T-helper 2 cell (primary cell): ENCODE measurements at places on chromosomes 7 and 10.
A peak's percentile ranks its signal among the peaks of the same experiment; 100 is the strongest.

- DNase-seq = no peak
Measured at GRCh38 chr7:41786404-41786803, 83.5 kb upstream of the INHBA start.

- no peak for DNase-seq
Measured at GRCh38 chr7:32670110-32671025, 175.1 kb downstream of the AVL9 start.

- DNase-seq = no peak
Measured at GRCh38 chr10:865257-865656, 66.2 kb downstream of the LARP4B start.

DNA sequence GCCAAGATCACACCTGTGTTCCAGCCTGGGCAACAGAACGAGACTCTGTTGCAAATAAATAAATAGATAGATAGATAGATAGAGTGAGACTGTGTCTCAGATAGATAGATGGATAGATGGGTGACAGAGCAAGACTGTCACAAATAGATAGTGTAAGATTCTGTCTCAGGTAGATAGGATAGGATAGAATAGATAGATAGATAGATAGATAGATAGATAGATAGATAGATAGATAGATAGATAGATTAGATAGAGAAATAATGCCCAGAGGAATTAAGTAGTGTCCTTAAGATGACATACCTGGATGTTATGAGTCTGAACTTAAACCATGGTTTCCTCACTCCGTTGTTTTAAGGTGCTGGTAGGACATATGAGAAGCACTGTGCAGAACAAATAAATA lies 8.0 kb downstream of the PLEKHA8 start:
- DNase-seq = no peak

GRCh38 chr10:9900751-9901150 lies 1116.9 kb upstream of the CELF2 start:
- DNase-seq = no peak

DNA sequence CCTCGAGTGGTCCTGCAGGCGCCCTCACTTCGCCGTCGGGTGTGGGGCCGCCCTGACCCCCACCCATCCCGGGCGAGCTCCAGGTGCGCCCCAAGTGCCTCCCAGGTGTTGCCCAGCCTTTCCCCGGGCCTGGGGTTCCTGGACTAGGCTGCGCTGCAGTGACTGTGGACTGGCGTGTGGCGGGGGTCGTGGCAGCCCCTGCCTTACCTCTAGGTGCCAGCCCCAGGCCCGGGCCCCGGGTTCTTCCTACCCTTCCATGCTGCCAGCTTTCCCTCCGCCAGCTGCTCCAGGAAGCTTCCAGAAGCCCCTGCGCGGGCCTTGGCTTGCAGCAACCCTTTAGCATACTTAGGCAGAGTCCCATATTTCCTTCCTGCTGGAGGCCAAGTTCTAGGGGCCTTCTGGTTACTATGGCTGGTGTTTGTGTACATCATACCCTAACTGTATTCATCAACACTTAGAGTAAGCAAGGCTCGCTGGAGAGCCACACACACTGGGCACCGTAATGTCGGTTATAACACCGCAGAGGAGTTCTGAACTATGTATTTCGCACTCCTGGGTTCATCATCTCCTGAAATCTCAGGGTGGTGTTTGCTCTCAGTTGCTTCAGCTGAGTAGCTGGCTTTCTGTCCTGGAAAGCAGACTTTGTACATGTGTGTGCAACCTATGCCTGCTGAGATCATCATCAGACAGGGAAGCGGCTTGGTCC lies 471 bp downstream of the MGMT start:
- peak; percentile 13 for DNase-seq

DNA sequence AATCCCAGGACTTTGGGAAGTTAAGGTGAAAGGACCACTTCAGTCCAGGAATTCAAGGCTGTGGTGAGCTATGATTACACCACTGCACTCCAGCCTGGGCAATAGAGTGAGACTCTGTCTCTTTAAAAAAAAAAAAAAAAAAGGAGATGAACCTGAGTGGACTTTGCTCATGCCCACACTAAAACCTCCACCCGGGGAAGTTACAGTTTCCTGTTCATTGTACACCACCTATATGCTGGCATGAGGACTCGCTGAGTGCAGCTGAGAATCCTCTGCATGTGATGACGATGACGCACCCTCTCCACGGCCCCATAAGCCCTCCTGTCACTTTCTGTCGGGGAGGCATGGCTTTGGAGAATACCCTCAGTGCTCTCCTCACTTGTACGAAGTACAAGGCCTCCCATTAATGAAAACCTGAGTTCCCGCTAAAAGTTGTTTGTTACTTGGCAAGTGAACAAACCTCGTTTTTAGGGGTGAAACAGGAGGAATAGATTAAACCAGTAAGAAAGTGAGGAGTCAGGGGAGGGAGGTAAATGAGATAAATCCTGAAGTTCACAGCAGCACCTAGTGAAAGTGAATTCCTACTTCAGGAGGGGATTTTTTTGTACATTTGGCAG lies 15.9 kb downstream of the TMEM176B start:
- DNase-seq = no peak

- DNase-seq = no peak
Measured at GRCh38 chr7:34108165-34108564, 202.8 kb downstream of the BMPER start.

DNA sequence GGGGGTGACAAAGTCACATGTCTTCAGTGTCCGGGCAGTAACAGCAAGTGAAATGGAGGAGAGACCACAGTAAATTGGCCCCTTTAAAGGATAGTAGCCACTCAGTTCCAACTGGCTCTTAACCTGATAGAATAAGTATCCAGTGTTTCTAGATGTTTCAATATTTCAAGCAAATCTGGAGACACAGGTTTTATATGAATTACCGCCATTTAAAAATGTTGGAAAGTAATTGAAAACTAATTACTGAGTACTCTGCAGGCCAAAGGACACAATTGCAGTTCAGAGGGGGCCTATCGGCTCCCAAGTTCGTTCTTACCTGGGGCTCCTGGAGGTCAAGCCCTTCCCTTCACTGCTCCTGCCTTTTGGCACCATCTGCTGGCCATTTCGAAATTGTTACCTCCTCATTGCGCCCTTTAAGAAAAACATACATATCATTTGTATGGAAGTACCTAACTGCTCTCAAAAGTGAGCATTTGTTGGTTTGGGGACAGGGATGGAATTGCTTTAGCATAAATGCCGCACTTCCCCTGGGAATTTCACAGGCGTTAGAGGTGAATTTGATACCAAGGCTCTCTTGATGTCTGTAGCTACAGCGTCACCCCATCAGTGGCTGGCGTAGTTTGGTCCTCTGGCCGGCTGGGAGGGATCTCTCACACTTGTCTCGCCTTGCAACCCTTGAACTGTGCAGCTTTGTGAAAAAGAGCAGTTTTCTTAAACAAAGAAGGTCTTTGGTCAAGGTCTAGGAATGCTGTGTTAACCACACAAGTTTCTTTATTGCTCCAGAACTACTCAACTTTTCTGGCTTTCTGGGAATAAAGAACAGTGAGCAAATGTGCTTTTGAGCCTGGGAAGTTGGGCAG lies 220.0 kb downstream of the ARHGAP21 start:
- no peak for DNase-seq

GRCh38 chr7:32102432-32102873 lies 32.2 kb upstream of the PDE1C start:
- DNase-seq = no peak

DNA sequence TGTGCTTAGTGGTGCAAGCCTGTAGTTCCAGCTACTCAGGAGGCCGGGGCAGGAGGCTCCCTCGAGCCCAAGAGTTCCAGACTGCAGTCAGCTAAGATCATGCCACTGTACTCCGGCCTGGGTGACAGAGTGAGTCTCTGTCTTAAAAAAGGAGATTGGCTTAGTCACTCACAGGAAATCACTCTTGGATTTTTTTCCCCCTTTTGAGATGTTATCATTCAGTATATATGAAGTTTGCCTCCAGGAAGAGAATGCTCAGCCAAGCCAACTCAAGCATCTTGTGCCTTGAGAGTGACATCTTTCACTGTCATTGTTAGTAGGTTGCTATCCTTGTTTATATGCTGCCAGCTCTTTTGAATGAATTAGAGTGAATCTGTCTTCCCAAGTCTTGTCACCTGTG lies 28.0 kb downstream of the NIPSNAP2 start:
- DNase-seq = no peak

DNA sequence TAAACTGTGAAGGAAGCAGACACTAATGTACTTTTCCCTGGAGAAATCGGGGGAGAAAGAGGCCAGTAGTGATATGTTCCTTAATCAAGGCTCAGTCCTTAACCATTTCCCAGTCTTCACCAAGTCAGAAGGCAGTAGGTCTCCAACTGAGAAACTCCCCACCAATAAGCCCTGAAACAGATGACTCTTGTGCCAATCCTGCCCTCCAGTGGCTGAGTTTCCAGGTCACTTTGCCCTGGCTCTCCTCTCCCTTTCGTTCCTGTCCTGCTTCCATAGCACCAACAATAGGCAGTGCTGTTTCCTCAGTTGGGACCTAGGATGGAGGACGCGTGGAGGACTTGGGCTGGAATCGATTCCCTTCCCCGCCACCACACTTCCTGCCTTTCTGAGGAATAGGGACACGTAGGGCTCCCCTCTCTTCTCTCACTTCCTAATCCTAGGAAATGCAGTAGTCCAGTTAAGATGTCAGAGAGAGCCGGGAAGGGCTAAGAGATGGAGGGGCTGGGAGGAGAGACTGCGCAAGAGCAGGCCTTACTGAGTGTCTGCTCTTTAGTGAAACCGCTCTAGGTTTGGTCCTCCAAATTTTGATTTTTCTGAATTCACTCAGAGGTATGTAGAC lies 23.4 kb downstream of the ATOH7 start:
- DNase-seq = no peak

DNA sequence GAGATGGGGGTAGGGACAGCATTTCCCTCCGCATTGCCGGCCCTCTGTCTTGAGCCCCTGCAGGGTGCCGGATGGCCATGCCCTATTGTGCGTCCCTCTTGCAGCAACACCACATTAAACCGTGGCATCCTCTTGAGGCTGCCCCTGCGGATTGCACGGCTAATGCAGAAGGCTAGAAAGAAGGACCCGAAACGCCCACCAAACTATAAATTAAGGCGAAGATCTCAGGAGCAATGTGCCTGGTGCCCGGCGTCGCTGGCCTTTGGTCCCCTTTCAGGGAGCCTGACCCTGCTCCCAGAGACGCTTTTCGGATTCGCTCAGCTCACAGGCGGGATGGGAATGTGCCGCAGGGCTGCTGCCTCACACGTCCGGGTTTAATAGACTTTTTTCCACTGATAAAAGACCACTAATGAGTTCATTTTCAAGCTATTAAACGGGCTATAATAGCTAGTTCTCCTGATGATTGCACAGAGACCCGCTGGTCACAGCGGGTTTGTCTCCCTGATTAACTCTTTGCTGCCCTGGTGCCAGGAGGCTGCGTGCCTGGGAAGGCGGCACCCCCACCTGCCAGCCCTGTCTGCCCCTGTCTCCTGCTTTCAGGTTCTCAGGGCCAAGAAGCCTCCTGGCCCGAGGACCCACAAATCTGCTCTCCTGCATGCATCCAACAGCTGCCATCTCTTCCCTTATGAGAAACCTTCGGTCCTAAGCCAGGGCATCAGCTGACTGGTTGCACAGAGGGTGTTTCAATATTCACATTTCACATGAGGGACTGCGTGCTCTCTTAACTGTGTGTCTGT lies 128.3 kb downstream of the ADARB2 start:
- DNase-seq = no peak

DNA sequence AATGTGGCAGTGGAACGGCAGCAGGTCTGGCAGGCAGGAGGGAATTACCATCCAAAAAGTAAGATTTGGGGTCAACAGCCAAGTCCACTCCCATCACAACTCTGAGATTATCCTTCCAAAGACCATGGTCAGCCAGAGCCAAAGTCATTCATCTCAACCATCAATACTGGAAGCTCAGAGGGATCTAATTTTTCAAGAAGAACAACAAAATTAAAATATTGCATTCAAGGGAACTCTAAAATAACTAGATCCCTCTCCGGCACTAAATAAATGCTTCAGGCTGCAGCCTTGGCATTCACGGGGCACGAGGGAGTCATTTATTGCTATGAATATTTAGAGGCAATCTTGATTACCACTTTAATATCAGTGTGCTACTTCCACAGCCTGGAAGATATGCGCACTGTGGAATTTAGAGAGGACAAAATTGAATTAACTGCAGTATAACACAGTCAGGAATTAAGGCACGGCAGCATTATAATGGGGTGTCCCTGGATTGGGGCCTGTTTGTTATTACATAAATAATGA lies 102.0 kb downstream of the ADAM12 start:
- DNase-seq = no peak

DNA sequence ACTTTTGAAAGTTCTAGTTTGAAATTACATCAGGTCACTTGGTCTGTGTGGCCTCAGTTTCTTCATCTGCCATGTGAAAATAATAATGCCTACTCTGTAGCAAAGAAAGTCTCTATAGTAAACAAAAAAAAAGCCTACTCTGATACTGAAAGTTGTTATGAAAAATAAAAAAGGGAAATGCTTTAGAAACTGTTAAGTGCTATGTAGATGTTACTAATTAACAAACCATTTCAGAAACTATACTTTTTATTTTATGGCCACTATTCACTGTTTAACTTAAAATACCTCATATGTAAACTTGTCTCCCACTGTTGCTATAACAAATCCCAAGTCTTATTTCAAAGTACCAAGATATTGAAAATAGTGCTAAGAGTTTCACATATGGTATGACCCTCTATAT lies 50.6 kb downstream of the CFTR start:
- no peak for DNase-seq

DNA sequence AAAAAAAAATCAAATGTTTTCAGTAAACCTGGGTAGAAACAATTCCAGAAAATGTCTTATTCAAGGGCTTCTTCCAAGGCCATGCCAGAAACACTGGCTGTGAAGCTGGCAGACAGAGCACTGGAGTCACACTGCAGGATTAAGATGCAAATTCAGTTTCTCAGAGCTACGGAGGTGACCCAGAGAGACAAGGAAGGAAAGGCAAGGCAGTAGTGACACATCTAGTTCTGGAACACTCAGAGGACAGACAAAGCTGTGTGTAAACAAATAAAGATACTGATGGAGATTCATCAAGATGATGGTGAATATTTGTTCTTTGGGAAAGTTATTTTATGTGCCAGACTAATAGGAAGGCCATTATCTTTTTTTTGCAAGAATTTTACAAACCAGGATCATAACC lies 608.3 kb upstream of the C7orf33 start:
- no peak for DNase-seq

- DNase-seq = peak; percentile 30
Measured at GRCh38 chr7:16929146-16929762, 47.5 kb upstream of the AGR3 start.
